ENCODE measurements at places on chromosomes 5 and 9. TPM values are rescaled to one million over a fixed set of nuclear protein-coding genes. Genes with fewer than 3 reads are reported as not detected.

The CEL gene
- total RNA-seq: 2.9 TPM

DNA sequence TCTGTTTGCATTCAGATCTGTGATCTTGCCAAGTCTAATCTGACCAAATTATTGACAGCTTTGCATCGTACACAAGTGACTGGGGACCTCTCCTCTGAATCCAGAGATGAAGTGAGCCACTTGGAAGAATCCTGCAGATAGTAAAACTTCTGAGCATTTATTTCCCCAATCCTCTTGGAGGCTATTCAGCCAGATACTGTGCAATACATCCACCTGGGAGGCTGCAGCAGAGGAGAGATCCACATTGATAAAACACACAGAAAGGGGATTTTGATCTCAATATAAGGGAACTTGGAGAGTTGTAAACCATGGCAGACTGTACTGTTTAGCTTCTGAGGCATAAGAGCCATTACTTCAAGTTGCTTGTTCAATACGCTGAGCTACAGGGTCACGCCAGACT lies 654.6 kb downstream of the MTRR start:
- no peaks in the 10 kb centered on the region for H3K27me3 ChIP-seq
- no peak for DNase-seq
- no peak overlapping the region for H3K27ac ChIP-seq
- no peak overlapping the region for H3K4me3 ChIP-seq
- no peaks in the 10 kb centered on the region for H3K4me1 ChIP-seq

The INSYN2B gene
- not detected for total RNA-seq

DNA sequence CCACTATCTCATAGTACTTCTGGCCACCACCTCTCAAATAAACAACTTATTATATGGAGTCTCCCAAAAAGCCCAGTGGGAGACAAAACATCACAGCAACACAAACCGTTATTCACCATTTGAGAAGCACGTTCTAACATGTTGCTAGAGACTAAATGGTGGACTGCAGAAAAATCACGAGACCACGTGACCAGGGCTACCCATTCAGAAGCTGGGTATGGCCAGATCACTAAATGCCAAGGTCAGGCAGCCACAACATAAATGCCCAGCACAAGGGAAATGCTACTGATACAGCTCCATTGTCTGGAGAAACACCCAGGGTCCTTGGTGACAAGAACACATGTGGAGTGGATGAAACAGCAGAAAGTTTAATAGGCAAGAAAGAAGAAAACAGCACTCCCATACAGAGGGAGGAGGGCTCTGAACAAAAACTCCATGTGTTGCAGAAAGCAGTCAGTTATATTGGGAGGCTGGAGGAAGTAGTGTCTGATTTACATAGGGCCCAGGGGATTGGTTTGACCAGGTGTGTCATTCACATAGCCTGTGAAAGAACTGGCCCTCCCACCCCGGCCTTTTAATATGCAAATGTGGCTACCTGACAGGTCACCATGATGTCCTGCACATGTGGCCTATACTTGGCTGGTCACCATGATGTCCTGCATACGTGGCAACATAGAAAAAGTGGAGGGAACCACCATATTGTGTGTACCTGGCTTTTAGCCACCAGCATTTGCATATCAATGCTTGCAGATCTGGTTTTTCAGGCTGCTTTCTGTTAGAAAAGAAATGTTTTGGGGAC lies 97.2 kb downstream of the TRIM36 start:
- peaks cover 26% of the 10 kb centered on the region for H3K27me3 ChIP-seq
- peaks cover 19% of the 10 kb centered on the region for H3K4me1 ChIP-seq
- H3K36me3 ChIP-seq: no peaks in the 10 kb centered on the region
- no peak overlapping the region for H3K4me3 ChIP-seq
- H3K27ac ChIP-seq: no peak overlapping the region

DNA sequence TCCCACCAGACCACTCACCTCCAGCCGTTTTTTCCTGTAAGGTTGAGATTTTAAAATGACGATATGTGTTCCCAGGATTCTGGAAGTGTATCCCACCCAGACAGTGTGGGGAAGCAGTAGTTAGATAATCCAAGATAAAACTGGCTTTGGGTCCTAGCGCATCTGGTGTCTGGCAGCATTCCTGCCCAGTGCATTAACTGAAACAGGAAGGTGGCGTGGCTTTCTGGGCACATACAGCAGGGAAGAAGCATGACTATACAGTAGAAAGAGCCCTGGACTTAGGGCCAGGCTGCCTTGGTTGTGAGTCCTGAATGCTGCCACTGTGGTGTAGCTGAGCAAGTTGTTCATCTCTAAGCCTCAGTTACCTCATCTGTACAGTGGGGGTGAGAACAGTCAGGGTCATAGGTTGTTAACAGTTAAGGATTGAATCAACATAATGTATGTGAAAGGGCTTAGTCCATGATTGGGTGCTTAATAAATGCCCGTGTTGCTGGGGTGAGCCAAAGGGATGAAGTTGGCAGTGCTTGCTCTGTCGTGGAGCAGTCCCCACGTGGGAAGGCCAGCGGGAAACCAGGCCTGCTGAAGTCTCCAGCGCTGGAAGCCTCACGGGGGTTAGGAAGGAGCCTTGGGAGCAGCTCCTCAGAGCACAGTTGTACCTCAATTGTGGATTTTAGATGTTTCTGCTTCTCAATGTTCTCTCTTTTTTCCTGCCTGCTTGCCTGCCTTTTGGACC lies 18.0 kb downstream of the CLTA start:
- peaks cover 54% of the 10 kb centered on the region for H3K4me1 ChIP-seq
- peak overlapping the region; percentile 83 for H3K27ac ChIP-seq
- H3K27me3 ChIP-seq: no peaks in the 10 kb centered on the region
- H3K36me3 ChIP-seq: peaks cover 65% of the 10 kb centered on the region
- H3K4me3 ChIP-seq: no peak overlapping the region

GRCh38 chr9:130336885-130337284 lies 71.3 kb downstream of the HMCN2 start:
- no peak overlapping the region for H3K4me3 ChIP-seq
- no peak overlapping the region for H3K27ac ChIP-seq
- peaks cover 9% of the 10 kb centered on the region for H3K27me3 ChIP-seq
- peaks cover 2% of the 10 kb centered on the region for H3K4me1 ChIP-seq

- H3K4me1 ChIP-seq: no peaks in the 10 kb centered on the region
- peaks cover 10% of the 10 kb centered on the region for H3K27me3 ChIP-seq
- no peak for DNase-seq
Observed at GRCh38 chr9:136604823-136605525, 57.7 kb upstream of the EGFL7 start.

DNA sequence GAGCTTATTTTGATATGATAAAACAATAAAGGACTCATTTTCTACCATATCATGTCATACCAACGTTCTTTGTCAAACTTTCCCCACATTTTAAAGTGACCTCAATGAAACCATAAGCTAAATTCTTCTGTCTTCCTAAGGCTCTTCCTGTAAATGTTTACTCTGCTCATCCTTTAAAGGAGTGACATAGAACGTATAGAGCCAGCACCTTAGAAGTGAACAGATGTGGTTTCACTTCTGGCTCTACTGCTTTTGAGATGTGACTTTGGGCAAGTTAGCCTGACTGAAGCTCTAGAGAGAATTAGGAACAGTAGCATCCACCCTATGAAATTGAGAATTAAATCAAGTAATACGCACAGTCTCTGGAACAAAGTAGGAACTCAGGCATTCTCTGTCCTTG lies 24.1 kb downstream of the SAR1B start:
- peak overlapping the region; percentile 72 for H3K27ac ChIP-seq
- H3K4me1 ChIP-seq: peaks cover 34% of the 10 kb centered on the region
- peaks cover 40% of the 10 kb centered on the region for H3K36me3 ChIP-seq
- DNase-seq: no peak
- no peaks in the 10 kb centered on the region for H3K27me3 ChIP-seq
- H3K4me3 ChIP-seq: no peak overlapping the region

The AHRR gene
- 27.9 TPM for total RNA-seq

The CSNK1G3 gene
- 36.1 TPM for total RNA-seq

The GMCL2 gene
- not detected for total RNA-seq

DNA sequence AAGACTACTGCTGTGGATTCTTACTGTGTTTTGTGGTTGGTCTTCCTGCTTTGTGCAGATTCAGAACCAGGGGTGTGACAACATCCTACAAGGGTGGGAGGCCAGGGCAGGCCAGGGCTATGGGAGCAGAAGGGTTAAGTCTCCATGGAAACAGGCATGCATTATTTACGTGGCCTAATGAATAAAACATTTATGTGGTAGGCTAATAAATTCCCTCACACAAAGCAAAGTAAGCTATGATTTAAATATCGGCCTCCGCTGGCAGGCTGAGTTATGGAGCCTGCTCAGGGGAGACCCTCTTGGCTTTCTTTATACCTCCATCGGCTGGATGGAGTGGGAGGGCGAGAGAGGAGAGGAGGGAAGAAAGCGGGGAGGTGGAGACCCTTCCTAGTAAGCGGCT lies 230.3 kb upstream of the MVB12B start:
- H3K36me3 ChIP-seq: no peaks in the 10 kb centered on the region
- no peak for DNase-seq
- no peaks in the 10 kb centered on the region for H3K4me1 ChIP-seq
- H3K4me3 ChIP-seq: no peak overlapping the region
- no peaks in the 10 kb centered on the region for H3K27me3 ChIP-seq
- no peak overlapping the region for H3K27ac ChIP-seq

- peaks cover 2% of the 10 kb centered on the region for H3K27me3 ChIP-seq
- no peak overlapping the region for H3K27ac ChIP-seq
- no peak for DNase-seq
- H3K4me1 ChIP-seq: no peaks in the 10 kb centered on the region
- H3K36me3 ChIP-seq: no peaks in the 10 kb centered on the region
Observed at GRCh38 chr5:168765551-168766425, 186.6 kb upstream of the PANK3 start.

- H3K4me1 ChIP-seq: no peaks in the 10 kb centered on the region
- H3K27ac ChIP-seq: no peak overlapping the region
- DNase-seq: no peak
- no peak overlapping the region for H3K4me3 ChIP-seq
- no peaks in the 10 kb centered on the region for H3K36me3 ChIP-seq
Observed at GRCh38 chr9:77616191-77616590, 31.9 kb downstream of the GNA14 start.

The ENC1 gene
- 0.16 TPM for total RNA-seq

GRCh38 chr9:119365291-119366027 lies 3.8 kb downstream of the BRINP1 start:
- H3K4me1 ChIP-seq: peaks cover 4% of the 10 kb centered on the region
- H3K4me3 ChIP-seq: no peak overlapping the region
- DNase-seq: peak; percentile 3
- H3K27ac ChIP-seq: no peak overlapping the region

DNA sequence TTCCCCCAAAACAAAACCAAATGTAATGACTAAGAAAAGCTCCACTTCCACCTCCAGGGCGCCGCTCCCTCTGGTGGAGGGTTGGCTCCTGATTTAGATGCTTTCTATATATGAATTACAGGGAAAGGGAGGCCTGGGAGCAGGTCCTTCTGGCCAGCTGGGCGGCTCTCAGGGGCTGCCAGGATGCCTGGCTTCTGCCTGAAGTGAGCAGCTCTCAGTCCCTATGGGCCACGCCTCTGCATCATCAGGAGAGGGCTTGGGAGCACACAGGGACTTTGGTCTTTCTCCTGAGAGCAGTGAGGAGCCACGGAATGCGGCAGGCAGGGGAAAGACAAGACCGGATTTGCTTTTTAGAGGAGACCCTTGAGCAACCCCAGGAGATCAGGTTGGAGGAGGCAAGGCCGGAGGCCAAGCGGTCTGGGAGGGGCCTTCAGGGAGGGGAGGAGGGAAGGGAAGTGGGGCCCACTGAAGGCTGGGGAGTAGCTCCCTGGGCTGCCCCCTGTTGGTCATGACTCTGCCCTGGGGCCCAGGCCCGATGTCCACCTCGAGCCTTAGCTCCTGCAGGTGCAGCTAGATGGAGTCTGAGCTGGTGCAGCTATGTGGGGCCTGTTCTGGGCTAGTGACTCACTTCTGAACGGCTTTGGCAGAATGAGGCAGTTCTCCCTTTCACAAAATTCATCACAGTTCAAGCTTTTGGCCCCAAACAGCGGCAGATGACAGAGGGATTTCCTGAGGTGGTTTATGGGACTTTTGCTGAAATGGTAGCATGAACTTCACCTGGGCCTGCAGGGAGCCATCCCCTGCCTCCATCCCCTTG lies 11.3 kb upstream of the GRHPR start:
- H3K27me3 ChIP-seq: no peaks in the 10 kb centered on the region
- peak; percentile 52 for DNase-seq
- H3K36me3 ChIP-seq: no peaks in the 10 kb centered on the region
- peaks cover 29% of the 10 kb centered on the region for H3K4me1 ChIP-seq

GRCh38 chr9:95023217-95024003 lies 294.1 kb downstream of the FANCC start:
- H3K27ac ChIP-seq: no peak overlapping the region
- H3K27me3 ChIP-seq: no peaks in the 10 kb centered on the region
- H3K36me3 ChIP-seq: peaks cover 2% of the 10 kb centered on the region
- peaks cover 2% of the 10 kb centered on the region for H3K4me1 ChIP-seq

GRCh38 chr5:143464723-143465490 lies 61.4 kb upstream of the NR3C1 start:
- no peaks in the 10 kb centered on the region for H3K36me3 ChIP-seq
- H3K4me1 ChIP-seq: no peaks in the 10 kb centered on the region
- H3K4me3 ChIP-seq: no peak overlapping the region
- peaks cover 1% of the 10 kb centered on the region for H3K27me3 ChIP-seq

The PCDHA10 gene
- total RNA-seq: not detected

DNA sequence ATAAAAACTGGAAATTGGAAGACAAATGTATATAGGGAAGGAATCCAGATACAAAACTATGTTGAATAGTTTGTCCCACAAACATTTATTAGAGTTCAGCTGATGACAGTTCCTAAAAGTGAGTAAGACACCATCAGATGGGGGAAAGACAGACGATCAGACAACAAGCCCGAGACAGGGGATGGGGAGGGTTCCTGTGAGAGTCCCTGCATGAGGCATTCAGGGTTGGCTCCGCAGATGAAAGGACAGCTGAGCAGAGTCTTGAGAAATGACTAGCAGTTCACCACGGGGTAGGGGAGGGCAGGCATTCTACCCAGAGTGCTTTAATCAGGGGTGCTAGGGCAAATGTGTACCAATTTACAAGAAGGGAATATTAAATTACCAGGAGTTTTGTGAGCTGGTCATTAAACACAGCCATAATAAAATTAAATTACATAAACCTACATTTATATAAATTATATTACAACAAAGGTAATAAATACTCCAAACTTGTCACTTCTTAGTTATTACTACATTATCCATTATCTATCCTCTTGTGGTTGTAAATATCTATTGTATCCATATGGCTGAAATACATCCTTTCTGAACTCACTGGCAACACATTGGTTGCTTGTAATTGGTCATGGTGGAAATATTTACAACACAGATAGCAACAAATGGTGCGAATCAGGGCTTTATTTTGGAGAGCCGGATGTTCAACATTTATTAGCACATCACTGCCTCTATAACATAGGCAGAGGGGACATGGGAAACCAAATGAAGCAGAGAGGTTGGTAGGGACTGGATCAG lies 27.8 kb downstream of the TNFSF15 start:
- peak; percentile 75 for DNase-seq
- peaks cover 8% of the 10 kb centered on the region for H3K27me3 ChIP-seq
- no peaks in the 10 kb centered on the region for H3K36me3 ChIP-seq
- no peak overlapping the region for H3K4me3 ChIP-seq
- no peak overlapping the region for H3K27ac ChIP-seq

- H3K4me1 ChIP-seq: peaks cover 53% of the 10 kb centered on the region
- peak overlapping the region; percentile 60 for H3K27ac ChIP-seq
- no peaks in the 10 kb centered on the region for H3K27me3 ChIP-seq
- peaks cover 37% of the 10 kb centered on the region for H3K36me3 ChIP-seq
- no peak for DNase-seq
Observed at GRCh38 chr9:133057553-133057952, 4.2 kb upstream of the CEL start.

The SELENOP gene
- total RNA-seq: not detected
